ENCODE measurements at places on chromosomes 6 and 20.

GRCh38 chr6:43355862-43356590 lies 13.4 kb downstream of the ZNF318 start:
- no peak for DNase-seq

- DNase-seq: no peak
Observed at GRCh38 chr20:4341804-4342485, 326.6 kb upstream of the RNF24 start.

GRCh38 chr20:48260129-48260756 lies 475.0 kb upstream of the SULF2 start:
- no peak for DNase-seq

DNA sequence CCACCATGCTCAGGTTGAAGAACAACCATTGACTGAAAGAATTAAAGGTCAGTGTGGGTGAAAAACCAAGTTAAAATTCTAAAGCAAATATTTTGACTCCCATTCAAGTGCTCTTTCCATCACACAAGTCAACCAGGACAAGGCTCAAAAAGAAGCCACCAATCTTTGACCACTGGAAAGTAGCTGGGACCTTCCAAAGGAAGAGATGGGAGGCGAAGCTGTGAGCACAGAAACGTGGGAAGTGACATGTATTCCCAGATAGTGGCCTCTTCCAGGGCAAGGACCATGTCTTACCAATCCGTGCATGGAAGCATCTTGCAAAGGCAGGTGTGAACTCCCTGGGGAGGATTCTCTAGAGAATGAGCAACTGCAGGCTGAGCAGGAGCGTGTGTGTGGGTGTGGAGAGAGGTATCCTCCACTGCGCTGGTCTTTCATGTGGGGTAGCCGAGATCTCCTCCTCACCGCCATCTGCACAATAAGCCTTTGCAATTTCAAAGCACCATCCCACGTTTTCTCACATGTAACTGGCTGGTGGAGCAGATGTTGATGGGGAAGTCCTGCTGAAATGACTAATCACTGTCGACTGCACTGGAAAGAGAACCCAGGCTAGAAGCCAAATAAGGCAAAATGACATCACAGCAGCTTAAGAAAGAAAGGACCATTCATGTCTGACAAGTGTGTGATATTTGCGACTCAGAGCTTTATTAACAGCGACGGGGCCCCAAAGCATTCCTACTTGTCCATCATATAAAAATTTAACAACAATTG lies 189.4 kb upstream of the RREB1 start:
- peak; percentile 87 for DNase-seq

DNA sequence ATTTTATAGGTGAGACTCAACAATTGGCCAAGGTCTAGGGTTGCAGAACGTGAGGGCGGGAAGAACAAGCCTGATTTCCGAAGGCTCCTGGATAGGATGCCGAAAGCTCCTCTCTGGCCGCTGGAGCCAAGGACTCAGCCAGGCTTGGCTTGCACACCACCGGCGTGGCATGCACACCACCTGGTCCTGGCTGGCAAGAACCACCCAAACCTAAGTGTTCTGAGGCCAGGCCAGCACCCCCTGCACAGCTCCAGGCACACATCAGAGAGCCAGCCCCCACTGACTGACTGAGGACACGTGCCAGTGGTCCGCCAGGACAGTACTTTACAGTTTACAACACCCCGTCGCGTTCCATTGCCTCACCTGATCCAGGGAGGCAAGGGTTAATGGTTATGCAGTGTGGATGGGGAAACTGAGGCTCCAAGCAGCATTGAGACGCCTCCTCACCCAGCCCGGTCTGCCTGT lies 414 bp downstream of the TGM2 start:
- no peak for DNase-seq

DNA sequence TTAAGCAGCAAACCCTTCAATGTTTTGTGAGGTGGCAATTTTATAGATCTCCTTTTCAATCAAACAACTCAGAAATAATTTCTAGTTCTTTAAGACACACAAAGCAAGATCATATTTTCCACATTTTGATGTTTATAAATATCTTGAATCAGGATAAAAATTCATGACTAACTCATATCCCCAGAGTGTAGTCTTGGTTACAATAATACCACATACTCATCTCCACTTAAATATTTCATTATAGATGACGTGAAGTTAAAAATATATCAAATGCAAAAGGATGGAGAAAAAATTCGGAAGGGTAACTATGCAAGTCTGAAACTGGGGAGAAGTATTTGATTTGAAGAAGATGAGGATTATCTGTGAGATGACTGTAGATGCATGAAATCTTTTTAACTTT lies 59.8 kb upstream of the HIVEP1 start:
- no peak for DNase-seq

DNA sequence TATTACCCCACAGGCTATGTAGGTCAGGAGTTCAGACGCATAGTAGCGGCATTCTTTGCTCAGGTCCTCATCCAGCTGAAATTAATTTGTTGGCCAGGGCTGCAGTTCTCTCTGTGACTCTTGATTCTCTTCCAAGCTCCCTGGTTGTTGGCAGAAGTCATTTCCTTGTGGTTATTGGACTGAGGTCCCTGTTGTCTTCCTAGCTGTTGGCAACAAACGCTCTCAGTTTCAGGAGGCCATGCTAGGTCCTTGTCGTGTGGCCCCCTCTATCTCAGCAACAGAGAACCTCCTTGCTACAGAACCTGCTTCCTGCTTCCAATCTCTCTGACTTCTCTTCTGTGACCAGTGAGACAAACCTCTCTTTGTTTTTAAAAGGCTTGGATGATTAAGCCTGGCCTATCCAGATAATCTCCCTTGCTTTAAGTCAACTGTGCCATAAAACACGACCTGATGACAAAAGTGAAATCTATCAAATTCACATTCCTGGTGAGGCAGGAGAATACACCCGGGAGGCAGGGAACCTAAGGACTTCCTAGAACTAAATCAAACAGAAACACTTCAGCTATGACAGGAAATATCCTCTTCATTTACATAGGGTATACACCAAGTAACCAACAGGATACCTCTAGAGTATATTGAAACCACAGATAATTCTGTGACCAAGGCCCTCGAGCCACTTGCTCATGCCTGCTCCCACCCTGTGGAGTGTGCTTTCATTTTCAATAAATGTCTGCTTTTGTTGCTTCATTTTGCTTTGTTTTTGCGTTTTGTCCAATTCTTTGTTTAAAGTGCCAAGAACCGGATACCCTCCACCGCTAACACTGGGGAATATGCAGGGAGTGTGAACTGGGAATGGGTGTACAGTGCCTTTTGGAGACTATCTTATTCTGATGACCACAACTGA lies 196.0 kb downstream of the BTBD3 start:
- DNase-seq: no peak

DNA sequence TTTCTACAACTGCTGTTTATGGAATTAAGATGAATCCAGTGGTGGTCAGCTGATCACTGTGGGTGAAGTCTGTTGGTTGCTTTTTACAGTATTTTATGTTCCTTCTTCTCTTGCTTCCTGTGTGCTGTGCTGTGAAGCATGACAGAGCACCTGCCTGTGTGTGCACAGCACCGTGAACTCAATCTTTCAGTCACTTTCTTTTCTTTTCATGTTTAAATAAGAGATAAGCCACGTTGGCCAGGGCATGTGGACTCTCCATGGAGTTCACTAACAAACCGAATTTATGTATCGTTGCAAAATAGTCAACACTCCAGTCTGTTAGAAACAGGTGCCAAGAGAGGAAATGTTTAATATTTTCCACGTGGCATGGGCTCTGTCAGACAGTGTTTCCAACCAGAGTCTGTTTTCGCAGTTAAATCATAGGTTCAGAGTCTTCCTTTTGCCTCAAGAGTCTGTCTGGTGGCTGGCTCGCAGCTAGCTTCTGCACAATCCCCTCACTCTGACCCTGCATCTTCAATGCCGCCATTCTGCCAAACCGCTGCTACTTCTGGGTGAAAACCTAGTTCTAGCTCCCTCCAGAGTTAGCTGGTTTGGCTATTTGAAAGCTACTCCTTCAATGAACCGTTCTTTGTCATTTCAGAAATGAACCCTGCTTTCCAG lies 73.2 kb downstream of the QRSL1 start:
- peak; percentile 80 for DNase-seq

GRCh38 chr20:58634059-58634458 lies 17.0 kb upstream of the STX16 start:
- DNase-seq: no peak

DNA sequence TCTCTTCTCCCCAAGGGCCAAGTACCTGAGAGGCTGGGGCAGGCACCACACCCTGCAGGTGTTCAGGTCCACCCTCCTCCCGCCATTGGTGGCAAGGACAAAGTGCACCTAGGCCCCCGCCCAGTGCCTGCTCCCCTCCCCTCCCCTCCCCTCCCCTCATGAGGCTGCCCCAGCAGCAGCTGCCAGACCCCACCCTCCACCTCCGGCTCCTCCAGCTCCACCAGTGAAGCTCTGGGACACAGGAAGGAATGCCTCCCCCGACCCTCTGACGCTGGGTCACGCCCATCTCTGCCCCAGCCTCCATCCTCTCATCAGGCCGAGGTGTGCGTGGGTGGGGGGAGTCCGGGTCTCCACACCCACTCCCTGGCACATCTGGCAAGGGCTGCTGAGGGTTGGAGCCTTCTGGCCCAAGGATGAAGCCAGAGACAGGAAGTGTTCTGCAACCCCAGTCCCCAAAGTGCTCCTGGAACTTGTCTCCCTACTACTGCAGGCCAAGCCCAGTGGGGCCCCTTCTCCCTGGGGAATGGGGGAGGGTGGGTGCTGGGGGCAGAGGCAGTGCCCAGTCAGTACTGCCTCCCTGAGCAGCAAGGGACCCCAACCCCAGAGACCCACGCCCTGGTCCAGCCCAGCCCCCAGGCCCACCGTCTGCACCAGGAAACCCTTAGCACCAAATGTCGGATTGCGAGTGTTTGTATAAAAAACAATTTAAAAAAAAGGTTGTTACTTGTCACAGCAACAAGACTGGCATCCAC lies 1.6 kb upstream of the UCKL1 start:
- DNase-seq: no peak

DNA sequence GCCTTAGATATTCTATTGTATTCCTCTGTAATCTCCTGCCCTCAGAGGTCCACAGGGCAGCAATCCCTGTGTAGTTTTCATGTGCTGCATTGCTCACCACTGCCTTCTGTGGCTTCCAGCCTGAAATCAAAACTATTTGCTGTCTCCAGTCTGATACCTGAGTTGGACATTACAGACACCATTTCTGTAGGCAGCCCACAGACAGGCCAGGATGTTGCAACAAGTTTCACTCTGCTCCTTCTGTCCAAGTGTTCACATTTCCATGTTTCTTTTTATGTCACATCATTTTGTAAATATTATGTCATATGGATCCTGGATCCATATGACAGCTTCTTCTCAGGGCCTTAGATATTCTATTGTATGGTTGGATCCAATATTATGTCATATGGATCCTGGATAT lies 21.7 kb downstream of the ECI2 start:
- no peak for DNase-seq

GRCh38 chr6:5125152-5126006 lies 40.2 kb downstream of the PPP1R3G start:
- DNase-seq: no peak

GRCh38 chr6:127937102-127937501 lies 36.2 kb upstream of the THEMIS start:
- no peak for DNase-seq

DNA sequence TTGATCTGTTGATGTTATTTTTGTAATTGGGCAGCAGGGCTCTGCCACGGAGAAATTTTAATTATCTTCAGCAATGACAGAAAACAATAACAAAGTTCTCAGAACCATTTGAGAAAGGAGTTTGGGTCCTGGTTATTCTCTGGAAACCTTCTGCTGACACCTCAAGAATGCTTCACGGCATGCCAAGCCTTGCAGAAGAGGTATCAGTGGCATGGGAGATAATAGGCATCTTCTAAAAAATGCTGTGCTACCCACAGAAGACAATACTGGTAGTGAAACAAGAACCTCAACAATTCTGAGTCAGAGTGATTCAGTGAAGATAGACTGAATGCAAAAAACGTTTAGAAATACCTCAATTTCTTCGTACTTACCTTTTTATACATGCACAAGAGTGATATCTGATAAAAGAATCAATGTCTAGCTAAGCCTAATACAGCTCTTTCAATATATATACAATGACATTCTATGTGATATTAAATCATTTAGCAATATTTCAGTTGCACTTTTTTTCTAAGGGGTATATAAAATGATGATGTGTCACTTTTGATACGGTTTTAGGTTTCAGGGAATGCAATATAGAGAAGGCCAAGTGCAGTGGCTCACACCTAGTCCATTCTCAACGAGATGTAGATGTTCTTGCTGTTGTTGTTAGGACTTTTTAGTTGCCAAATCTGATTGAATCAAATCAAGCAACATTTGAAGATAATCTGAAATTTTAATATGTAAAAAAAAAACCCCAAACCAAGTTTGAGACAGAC lies 110.4 kb upstream of the COL21A1 start:
- no peak for DNase-seq

- DNase-seq: no peak
Observed at GRCh38 chr20:63244468-63244867, 8.8 kb downstream of the BIRC7 start.

DNA sequence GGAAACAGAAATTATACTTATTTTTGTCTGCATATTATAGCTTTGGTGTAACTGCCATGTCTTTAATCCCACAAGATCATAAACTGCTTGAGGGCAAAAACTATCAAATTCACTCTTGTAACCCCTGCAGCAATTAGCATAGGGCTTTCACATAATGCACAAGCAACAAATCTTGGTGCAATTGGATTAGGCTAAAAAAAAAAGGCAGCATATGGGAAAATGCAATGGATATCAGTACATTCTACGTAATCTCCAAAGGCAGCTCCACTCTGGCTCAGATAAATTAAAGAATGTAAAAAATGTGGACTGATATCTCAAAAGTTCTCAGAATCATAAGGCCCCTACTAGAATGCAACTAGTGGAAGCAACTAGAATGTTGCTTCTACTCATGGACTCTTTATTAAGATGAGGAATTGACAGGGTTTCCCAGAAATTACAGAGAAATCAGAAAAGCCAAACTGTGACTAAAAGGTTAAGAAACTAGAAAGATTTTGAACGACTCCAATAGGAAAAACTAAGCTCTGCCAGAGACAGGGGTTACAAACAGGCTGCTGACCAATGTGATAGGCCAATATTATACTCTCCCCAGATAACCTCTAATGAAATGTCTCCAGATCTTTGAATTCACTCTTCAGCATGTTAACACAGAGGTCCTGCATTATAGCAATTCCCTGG lies 55.0 kb downstream of the FILIP1 start:
- no peak for DNase-seq

DNA sequence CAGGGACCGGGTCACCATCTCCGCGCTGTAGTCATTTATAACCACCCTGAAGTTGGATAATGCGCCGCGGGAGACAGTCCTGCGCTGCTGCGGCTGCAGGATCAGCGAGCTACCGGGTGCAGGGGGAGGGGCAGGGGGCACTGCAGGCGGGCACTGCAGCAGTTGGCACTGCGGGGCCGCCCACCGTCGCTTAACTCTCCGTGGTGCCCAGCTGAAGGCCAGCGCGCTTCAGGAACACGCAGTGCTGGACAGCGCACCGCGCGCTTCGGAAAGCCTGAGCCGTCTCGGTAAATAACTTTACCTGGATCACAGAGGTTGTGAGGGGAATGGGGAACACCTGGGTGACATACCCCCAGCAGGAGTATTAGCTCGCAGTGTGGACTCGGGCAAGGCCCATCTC lies 12.4 kb upstream of the LRFN2 start:
- no peak for DNase-seq
